CD8-positive, alpha-beta T cell (primary cell): ENCODE measurements at places on chromosomes 3 and 15.

DNA sequence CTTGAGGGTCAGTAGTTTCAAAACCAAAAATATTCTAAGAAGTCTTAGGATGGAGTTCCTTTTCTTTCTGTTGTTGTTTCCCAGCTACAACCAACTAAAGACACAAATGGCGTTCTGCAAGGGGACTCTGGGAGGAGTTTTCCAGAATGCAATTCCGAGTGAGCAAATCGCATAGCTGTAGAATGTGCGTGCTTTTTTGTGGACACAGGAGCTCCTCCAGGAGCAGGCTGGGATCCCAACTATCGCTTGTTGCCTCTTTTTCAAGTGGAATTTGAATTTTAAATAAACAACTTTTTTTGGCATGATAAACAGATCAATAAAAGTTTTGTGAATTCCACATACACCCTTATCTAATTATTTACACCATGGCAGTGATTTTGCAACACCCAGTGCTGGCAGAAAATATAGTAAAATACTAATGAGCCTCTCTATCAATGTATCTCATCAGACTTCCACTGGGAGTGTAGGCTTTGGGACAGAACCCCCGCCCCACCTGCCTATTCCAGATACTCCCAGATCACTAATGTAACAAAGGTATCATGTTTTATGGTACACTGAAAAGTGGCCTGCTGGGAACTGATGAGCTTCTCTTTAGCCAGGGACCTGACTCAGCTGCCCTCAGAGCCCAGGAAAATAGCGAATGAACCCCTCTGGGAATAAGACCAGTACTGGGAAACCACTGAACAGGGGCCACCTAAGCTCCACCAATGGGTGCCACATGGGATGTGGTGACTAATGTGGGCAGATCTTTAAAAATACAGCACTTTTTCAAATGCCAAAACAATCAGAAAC lies 66.4 kb downstream of the LMCD1 start:
- no peak for DNase-seq

GRCh38 chr15:42151141-42151561 lies 5.3 kb downstream of the PLA2G4F start:
- no peak for DNase-seq

- no peak for DNase-seq
Measured at GRCh38 chr3:142875583-142876207, 13.2 kb downstream of the PCOLCE2 start.

DNA sequence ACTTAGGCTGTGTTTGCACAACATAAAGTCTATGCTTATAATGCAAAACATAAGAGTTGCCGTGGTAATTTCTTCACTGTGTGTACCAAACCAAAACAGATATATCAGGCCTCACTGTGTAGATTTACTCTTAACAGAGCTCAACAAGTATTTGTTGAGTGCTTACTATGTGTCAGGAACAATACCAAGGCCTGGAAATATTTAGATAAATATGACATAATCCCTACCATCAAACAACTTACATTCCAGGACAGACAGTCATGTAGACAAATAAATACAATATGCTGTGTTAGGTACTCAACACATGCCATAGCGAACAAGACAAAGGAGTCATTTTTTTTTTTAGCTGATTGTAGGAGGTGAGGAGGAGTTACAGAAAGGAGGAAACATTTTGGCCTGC lies 554.0 kb downstream of the NSUN3 start:
- DNase-seq = no peak

DNA sequence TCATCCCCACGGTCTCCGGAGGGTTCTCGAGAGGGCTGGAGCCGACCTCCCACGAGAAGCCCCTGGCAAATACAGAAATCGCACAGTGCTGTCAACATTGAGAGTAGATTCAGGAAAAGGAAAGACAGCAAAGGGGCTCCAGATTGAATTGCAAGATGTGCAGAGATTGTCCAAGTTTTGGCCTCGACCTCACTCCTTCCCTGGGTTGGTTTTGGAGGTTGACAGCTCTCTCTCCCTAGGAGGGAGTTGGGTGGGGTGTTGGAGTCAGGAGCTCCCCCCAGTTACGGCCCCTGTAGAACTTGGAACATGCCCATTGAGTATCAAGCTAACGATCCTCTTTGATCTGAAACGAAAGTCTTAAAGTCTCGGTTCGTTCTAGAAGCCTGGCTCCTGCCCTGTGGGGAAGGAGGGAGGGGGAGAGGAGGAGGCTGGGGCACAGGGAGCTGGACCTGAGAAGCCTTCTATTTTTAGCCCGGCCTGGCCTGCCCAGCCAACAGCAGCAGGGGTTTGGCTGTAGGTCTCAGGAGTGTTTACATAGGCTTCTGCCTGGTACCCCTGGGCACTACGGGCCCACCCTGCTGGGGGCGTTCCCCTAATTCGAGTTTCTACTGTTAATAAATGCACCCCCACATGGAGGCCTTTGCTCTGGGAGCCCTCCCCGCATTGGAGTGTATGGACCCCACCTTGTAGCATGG lies 672 bp upstream of the KY start:
- DNase-seq = no peak

DNA sequence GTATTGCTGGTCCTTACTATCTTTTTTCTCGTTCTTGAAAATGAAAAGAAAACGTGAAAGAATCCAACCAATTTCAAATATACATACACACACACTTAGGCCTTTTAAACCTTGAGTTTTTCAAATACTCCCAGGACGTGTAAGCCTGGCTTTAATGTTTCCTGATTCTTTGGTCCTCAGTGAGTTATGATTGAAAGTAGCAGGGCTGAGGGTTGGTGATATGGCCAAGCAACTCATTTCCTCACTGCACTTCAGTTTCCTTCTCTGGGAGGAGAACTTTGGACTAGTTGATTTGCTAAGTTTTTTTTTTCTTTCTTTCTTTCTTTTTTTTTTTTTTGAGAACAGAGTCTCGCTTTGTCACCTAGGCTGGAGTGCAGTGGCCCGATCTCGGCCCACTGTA lies 34.6 kb downstream of the CHD2 start:
- DNase-seq = no peak

DNA sequence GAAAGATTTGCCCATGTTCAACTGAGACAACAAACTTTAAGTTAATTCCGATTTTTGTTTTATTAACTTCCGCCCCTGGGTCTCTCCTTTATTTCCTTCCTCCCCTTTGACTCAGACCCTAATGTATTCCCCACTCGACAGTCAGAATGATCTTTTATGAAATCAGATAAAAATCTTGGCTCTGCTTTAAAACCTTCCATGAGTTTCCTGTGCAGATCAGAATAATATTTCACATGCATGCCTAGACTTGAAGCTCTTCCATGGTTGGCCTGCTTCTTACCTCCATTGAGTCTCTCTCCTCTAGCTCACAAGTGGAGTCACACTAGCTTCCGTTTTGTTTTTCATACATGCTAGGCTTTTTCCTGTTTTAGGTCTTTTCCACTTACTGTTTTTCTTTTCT lies 116.8 kb upstream of the SPATA16 start:
- DNase-seq = no peak

DNA sequence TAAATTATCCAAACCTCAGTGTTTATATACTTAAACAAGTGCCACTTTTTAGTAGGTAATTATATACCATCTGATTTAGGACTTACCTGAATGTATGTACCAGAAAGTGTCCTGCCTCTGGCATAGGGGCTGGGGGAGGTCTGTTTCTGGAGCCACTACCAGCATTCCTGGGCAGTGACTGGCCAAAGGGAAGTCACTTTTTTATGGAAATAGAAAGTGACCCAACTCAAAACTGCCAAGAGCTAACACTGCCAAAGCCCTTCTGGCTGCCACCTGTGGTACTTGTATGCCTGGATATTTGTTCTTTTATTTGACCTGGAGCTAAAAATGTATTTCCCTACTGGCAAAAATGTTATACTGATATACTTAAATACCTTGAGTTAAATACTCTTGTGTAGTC lies 42.7 kb downstream of the ESYT3 start:
- no peak for DNase-seq

- DNase-seq = no peak
Measured at GRCh38 chr15:71891026-71891425, 80.7 kb downstream of the NR2E3 start.

DNA sequence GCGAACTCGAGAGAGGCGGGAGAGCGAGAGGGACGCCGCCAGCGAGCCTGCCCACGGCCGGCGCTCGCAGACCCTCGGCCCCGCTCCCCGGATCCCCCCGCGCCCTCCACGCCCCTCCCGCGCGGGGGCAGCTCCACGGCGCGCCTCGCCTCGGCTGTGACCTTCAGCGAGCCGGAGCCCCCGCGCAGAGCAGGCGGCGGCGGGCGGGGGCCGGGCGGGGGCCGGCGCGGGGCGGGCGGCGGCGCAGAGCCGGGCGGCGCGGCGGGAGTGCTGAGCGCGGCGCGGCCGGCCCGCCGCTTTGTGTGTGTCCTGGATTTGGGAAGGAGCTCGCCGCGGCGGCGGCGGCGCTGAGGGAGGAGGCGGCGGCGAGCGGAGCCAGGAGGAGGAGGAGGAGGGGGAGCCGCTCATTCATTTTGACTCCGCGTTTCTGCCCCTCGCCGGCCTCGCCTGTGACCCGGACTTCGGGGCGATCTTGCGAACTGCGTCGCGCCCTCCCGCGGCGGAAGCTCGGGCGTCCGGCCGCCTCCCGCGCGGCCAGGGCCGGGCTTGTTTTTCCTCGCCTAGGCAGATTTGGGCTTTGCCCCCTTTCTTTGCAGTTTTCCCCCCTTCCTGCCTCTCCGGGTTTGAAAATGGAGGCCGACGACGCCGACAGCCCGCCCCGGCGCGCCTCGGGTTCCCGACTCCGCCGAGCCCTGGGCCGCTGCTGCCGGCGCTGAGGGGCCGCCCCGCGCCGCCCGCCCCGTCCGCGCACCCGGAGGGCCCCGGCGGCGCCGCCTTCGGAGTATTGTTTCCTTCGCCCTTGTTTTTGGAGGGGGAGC lies 524 bp downstream of the IGF1R start:
- peak; percentile 36 for DNase-seq

GRCh38 chr3:48387634-48388033 lies 15.6 kb downstream of the FBXW12 start:
- DNase-seq = no peak

GRCh38 chr15:25184356-25185155 lies 229.8 kb downstream of the SNRPN start:
- no peak for DNase-seq

- DNase-seq = no peak
Measured at GRCh38 chr3:42033741-42034140, 57.4 kb upstream of the TRAK1 start.

GRCh38 chr15:32818758-32819447 lies 101.1 kb downstream of the GREM1 start:
- no peak for DNase-seq

- no peak for DNase-seq
Measured at GRCh38 chr15:69159805-69160140, 662 bp upstream of the GLCE start.

DNA sequence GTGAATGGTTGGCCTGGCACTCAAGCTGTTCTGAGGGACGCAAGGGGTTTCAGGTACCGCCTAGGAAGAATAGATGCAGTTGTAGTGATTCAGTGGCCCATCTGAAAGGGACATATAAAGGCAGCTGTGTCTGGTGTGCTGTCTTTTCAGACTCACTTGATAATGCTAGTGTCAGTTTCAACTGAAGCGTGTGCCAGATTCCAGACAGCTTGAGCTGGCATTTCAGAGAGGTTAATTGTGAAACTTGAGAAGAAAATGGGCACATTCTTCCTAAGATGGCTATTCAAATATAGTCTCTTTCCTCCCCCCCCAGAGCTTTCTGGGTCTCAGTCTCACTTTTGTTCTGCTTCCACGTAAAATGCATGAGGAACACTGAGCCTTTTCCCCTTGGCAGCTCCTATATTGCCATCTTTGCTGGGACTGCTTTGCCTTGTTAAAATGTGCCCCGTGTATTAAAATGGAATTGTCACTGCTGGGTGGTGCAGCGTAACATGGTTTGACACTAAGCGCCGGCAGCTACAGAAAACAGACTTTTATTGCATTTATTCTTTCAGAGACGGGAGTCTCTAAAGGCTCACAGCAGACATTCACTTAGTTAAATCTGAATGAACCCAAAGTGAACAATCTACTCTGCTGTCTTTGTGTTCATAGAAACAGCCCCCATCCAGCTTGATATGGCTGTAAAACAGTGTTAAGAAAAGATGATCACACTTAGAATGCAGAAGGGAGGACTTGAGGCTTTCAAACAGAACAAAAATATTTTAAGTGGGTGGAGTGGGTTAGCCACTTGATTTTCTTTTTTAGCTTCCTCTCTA lies 478.7 kb downstream of the RBMS3 start:
- no peak for DNase-seq

GRCh38 chr15:29312387-29312786 lies 42.8 kb upstream of the NSMCE3 start:
- DNase-seq = no peak

GRCh38 chr3:192700885-192701284 lies 26.5 kb downstream of the FGF12 start:
- no peak for DNase-seq

GRCh38 chr3:172106989-172107388 lies 67.6 kb downstream of the FNDC3B start:
- peak; percentile 57 for DNase-seq

- no peak for DNase-seq
Measured at GRCh38 chr15:60804986-60805949, 326.3 kb upstream of the ICE2 start.

DNA sequence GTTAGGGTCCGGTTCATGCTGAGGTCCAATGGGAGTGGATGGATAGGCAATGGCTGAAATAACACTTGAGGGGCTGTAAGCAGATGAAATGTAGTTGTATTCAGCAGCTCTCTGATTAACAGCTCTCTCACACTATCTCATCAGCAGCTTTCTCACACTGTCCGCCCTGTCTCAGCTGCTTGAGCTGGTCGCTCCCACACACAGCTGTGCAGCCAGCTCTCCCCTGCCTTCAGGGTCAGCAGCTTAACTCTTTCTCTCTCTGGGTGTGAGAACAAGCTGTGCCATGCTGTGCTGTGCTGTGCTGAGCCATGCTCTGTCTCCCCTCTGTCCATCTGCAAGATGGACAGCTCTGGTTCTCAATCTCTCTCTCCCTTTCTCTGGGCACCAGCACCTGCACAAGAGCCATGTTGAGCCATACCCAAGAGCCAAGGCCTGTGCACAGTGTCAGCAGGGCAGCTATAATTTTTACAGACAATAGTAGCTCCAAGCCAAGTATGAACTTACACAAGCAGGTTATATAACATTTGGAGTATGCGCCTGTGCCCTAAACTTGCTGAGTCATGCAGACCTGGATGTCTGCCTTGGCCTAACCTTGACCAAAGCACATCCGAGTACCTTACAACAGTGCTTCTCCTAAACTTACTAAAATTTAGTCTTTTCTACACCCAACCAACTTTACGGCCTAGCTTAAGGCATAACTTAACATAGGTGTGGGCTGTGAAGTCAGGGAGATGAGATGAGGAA lies 291.3 kb upstream of the TRIM42 start:
- DNase-seq = no peak

- no peak for DNase-seq
Measured at GRCh38 chr3:190306513-190307163, 15.6 kb downstream of the CLDN1 start.

- DNase-seq = no peak
Measured at GRCh38 chr15:31342781-31343626, 16.4 kb downstream of the KLF13 start.
